ENCODE measurements at places on chromosomes 6 and 20. TPM values are rescaled to one million over a fixed set of nuclear protein-coding genes. Genes with fewer than 3 reads are reported as not detected.

Gene FAM217A
- total RNA-seq, result not detected

Gene ZNF165
- 0.19 TPM for total RNA-seq

- no peak for DNase-seq
These were observed 101.9 kb downstream of the REV3L start for GRCh38 chr6:111381123-111381522.

GRCh38 chr6:130575557-130575956, 209.7 kb downstream of the TMEM200A start:
- DNase-seq, result no peak

Measured in mesenteric fat pad (tissue), 1 donor.